ENCODE measurements at places on chromosomes 6 and 20.

DNA sequence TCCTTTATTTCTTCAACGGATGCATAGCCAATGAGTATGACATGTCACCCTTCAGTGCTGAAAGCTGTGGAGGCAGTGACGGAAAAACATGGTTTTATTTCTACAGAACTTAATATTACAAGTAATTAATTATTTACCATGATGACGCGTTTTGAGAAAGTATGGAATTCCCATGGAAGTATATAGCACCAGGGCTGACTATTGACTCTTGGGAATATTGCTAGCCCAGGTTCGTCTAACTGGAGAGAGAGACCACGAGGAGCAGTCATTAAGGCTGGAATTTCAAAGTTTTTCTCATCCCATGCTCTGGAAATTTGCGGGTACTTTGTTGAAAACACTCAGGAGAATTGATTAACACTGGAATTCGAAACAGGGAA is 155.2 kb upstream of the PRSS16 start:
- no peak for DNase-seq

DNA sequence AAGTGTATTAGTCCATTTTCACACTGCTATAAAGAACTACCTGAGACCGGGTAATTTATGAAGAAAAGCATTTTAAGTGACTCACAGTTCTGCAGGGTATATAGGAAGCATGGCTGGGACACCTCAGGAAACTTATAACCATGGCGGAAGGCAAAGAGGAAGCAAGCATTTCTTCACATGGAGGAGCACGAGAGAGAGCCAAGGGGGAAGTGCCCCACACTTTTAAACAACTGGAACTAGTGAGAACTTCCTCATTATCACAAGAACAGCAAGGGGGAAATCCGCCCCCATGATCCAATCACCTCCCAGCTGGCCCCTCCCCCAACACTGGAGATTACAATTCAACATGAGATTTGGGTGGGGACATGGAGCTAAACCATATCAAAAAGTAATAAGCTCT is 28.3 kb upstream of the B3GAT2 start:
- no peak for DNase-seq

GRCh38 chr6:170266061-170266825 is 24.6 kb downstream of the DLL1 start:
- no peak for DNase-seq

GRCh38 chr6:78995946-78996345 is 82.1 kb downstream of the PHIP start:
- DNase-seq: no peak

GRCh38 chr6:84059082-84059481 is 25.5 kb downstream of the MRAP2 start:
- no peak for DNase-seq

- DNase-seq: no peak
Measured at GRCh38 chr6:49733680-49734079, 10.5 kb downstream of the CRISP3 start.

- DNase-seq: no peak
Measured at GRCh38 chr6:18545726-18546125, 158.6 kb downstream of the RNF144B start.

- no peak for DNase-seq
Measured at GRCh38 chr6:12012038-12012557, at the start of gene HIVEP1. Gene HIVEP1, plus strand, starts transcription at chr6:12012312. Its CDS starts 3,317 bp downstream, at chr6:12015629.

DNA sequence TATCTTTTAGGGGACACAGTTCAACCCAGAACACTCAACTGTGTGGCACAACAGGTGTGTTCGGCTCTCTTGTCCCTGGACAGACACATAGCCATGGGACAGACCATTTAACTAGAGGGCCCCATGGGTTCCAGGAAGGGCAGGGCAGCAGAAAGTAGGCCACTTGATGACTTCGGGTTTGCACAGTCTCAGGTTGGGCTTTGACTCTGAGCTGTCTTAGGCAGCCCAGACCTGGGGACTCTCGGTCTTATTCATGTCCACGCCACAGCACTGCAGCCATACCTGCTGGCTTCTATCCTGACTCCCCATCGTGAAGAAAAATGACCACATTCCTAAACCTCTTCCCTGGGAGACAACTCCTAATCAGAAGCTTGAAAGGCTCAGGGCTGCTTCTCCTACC is 146.1 kb upstream of the AKAP12 start:
- DNase-seq: no peak

DNA sequence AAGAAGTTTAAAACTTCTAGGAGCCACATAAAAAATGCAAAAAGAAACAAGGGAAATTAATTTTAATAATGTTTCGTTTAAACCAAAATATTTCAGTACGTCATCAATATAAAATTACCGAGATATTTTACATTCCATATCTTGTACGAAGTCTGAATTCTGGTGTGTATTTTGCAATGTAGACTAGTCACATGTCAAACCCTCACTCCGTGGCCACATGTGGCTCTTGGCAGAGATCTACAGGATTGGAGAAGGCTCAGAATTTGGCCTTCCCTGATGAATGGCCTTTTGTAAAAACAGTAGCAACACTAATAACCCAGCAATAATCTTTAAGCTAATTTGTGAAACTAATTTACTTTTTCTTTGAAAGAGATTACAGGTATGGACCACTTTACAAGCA is 217.1 kb downstream of the PRL start:
- DNase-seq: no peak

GRCh38 chr20:41034239-41034638 is 5.6 kb downstream of the TOP1 start:
- no peak for DNase-seq
